HFFc6 (cell line): ENCODE measurements at places on chromosomes 3 and 15.

DNA sequence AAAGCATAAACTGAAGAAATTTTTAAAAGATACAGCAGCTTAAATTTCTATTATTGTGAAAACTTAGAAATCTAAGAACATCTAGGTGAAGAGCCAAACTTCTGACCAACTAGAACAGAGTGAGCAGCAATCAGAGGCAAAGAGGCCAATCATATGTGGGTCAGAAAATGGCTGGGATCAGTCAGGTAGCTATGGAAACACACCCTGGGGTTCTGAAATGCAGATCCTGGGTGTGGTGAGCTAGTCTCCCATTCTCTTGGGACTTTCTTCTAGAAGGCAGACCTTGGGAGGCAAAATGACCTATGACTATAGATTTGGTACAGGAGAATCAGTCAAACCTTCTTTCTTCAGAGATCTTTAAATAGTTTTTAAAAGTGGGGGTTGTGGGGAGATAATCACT is 385.8 kb downstream of the TBC1D5 start:
- DNase-seq, result no peak

DNA sequence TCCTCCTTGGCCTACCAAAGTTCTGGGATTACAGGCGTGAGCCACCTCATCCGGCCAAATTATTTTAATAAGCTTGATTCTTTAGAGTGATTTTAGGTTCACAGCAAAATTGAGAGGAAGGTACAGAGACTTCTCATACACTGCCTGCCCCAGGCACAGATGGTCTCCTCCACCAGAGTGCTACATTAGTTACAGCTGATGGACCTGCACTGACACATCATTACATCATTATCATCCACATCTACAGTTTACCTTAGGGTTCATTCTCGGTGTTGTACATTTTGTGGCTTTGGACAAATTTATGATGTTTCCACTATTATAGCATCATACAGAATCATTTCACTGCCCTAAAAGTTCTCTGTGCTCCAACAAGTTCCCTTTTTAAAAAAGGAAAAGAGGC is 4.4 kb upstream of the VPS8 start:
- no peak for DNase-seq

- DNase-seq, result peak; percentile 19
Observed at GRCh38 chr15:90902840-90903732, at the start of gene MAN2A2. Gene MAN2A2 (plus strand): TSS chr15:90903302. CDS start chr15:90904208, 906 bp downstream.

DNA sequence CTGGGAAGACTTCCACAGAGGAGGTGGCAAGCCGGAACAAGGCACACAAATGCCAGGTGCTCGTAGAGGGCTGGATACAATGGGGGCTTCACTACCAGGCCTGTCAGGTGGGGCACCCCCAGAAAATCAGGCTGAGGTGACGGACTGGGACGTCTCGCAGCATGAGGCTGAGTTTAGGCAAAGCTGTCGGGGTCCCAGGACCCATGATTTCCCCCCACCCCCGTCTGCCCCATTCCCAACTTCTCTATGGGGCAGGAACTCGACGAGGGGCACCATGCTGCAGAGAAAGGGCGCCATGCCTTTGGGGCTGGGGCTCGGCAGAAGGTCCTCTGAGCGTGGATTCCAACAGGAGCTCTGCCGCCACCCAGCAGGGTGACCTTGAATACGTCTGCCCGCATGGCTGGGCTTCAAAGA is 65.7 kb upstream of the HES1 start:
- DNase-seq, result no peak
